ENCODE measurements at places on chromosomes 13 and 19.

DNA sequence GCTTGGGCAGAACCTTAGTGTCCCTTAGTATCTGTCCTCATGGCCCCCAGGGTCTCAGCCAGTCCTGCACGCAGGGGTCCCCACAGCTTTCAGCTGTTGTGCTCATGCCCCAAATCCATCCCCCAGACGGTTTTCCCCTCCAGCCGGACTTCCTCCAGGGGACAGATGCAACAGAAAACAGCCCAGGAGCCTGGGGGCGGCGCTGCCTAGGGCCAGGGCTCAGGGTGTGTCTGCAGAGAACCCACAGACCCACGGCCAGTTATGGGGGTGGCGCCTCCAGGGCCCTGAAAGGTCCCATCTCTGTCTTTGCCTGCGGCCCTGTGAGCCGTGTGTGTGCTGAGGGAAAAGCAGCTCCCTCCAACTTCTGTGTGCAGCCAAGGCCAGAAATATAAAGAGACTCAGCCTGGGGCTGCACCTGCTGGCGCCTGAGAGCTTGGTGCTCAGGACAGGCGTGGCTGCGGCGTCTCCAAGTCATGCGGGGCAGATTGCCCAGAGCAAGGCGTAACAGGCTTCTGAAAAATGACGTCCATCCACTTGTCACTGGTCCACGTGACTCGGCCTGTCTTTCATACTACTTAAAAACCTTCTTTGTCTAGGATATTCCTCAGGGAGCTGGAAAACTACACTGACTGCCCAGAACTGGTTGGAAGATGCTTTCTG is 22.1 kb upstream of the F7 start:
- DNase-seq: no peak

- no peak for DNase-seq
These were observed 488.8 kb downstream of the IRS2 start for GRCh38 chr13:109297628-109298027.

GRCh38 chr19:28523619-28524018 is 689.3 kb downstream of the UQCRFS1 start:
- DNase-seq: no peak

DNA sequence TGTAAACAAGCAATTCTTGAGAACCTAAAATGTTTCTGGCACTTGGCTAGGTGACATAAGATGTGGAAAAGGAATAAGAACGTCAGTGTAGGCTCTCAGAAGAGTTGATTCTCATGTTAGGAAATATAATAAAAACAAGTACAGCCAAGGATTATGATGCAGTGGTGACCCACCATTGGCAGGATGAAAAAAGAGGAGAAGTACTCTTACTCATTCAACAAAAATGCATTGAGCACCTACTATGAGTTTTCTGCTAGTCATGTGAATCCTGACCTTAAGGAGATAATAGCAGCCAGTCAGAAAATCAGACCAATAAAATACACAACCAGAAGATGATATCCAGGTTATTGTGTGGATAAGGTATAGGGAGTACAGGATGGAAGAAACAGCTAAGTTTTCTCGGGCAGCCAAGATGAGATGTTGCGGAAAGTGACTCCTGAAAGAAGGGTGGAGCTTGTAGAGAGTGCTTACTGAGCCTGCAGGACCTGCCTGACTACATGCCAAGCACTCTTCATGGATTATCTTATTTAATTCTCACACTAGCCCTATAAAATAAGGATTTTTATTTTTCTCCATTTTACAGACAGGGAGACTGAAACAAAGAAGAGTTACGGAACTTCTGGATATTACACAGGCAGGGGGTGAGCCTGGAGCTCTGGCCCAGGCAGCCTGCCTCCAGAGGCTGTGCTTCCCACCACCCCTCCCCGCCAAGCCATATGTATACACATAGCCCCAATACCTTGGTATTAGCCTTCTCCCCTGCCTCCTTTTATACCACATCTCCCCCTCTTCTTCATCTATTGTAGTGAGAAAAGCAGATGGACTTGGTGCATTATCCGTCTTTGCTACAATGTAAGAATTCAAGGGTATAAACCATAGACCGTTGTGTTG is 58.0 kb downstream of the TGDS start:
- DNase-seq: no peak

- no peak for DNase-seq
These were observed 247.7 kb upstream of the SLITRK1 start for GRCh38 chr13:84129966-84130365.

GRCh38 chr13:78978381-78978998 is 319.5 kb upstream of the OBI1 start:
- DNase-seq: peak; percentile 81

DNA sequence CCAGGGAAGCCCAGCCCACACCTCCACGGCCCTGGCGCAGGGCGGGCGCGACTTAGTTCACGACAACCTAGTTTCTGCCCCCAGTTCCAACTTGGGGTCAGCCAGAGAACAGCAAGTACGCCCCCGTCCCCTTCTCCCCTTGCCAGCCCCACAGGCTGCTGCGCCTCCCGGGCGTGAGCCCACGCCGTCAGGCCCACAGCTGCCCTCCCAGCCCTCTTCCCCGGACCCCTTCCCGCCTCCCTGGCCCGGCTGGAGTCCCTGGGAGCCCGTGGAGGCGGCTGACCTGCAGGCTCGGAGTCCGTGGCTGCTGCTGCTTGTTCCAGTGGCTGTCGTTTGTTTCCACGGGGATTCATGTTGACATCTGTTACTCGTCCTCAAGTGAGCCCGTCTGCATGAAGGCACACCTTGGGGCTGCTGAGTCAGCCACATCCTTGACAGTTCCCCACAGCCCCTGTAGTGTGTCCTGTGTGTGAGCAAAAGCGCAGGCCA is 86.0 kb downstream of the ATP11A start:
- no peak for DNase-seq

GRCh38 chr13:23637829-23638228 is 67.6 kb downstream of the TNFRSF19 start:
- no peak for DNase-seq

GRCh38 chr13:65789815-65790214 is 1440.3 kb downstream of the PCDH9 start:
- no peak for DNase-seq

DNA sequence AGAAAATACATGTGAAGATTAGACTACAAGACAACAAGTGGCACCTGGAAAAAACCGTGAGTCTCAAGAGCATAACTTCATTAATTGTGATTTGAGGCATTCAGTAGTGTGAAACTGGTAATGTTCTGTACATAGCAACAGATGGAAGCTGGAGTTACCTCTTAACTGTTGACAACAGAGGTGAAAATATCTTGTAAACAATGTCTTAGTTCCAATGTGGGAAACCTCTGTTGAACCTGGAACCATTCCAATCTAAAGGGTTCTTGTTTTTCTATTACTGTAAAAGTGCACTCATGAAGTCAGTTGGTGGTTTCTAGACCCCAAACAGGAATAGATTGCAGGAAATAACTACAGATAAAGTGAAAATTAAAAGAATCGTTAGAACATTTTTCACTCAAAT is 728.4 kb downstream of the SLITRK1 start:
- no peak for DNase-seq

GRCh38 chr19:6238256-6238642 is 41.5 kb downstream of the MLLT1 start:
- no peak for DNase-seq

- DNase-seq: peak; percentile 49
These were observed 7.4 kb downstream of the ETHE1 start for GRCh38 chr19:43519436-43520088.

DNA sequence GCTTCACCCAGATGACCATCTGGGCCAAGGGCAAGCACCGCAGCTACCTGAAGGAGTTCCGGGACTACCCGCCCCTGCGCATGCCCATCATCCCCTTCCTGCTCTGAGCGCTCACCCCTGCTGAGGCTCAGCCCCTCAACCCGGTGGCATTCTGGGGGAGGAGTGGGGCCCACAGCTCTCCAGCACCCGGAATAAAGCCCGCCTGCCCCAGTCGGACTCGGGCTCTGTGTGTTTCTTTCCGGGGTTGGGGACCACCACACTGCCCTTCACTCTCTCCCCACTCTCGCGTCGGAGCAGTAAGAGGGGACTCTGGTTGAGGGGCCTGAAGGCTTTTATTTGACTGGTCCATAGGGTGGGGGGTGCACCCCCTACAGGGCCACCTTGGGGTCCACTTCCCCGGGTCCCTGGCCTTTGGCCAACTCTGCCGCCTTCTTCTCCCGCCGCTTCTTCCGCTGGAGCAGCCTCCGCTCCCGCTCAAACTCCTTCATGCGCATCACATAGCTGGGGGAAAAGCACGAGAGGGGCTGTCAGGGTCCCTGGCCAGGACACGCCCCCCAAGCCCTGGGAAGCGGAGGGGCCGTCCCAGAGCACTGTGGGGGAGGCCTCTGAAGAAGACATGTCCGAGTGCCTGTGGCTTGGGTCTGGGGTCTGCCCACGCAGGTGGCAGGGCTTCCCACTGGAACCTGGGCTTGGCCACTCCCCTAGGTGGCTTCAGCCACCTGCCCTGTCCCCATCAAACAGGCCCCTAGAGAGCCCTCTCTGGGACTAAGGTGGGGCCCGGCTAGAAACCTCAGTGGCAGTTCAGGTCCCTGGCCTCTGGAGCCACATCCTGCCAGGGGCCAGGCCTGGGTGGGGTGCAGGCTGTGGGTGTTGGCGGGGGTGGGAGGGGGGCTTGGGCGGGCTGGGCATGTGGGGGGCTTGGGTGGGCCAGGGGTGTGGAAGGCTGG is 5.8 kb downstream of the NDUFB7 start:
- no peak for DNase-seq

DNA sequence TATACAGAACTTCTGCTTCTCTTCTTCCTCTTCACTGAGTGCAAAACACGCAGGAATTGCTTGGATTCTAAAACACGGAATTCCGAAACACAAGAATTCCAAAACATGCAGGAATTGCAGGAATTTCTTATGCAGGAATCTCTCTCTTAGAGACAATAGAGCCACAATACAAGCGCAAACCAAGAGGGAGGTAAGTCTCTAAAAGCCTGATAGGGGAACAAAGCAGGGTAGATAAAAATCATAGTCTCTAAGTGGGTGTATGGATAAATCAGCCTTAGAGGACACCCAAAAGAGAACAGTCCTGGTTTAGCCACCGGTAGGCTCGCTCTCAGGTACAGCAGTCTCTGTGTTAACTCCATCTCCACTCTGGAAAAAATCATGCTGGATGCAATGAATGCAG is 112.9 kb downstream of the LHFPL6 start:
- no peak for DNase-seq

DNA sequence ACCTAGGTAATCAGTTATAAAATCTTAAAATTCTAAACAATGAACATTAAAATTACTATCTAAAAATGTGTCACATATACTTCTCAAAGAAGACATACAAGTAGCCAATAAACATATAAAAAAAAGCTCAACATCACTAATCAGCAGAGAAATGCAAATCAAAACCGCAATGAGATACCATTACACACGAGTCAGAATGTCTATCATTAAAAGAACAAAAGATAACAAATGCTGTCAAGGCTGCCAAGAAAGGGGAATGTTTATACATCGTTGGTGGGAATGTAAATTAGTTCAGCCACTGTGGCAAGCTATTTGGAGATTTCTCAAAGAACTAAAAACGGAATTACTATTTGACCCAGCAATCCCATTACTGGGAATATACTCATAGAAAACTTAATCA is 310.3 kb upstream of the EDNRB start:
- DNase-seq: no peak

DNA sequence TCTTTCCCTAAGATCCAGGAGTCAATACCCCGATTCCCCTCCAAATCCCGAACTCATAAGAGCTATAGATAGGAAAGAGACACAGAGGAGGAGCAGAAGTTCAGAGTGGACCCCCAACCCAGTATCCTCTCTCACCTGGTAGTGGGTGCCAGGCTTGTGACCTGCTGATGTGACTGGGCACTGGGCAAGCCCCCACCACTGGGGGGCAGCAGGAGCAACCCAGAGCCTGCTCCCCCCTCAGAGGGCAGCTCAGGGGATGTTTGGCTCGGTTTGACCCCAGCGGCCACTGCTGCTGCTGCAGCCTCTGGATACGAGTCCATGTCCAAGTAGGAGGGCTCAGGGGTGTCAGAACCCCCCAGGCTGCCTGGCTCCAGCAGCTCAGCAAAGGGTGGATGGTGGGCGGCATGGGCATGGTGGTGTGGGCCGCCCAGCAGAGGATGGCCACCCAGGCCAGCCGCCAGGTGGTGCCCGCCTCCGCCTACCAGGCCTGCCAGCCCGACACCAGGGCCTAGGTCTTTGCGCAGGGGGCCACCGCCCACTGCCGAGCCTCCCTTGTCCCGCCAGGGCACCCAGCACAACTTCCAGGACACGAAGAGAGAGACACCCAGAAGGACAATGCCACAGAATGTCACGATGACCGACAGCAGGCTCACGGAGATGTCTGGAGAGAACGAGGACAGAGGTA is 7.4 kb downstream of the SYT3 start:
- no peak for DNase-seq

- DNase-seq: peak; percentile 75
These were observed 1.9 kb upstream of the SDHAF1 start for GRCh38 chr19:35992907-35993765.

GRCh38 chr13:83453723-83454122 is 428.6 kb downstream of the SLITRK1 start:
- DNase-seq: no peak

DNA sequence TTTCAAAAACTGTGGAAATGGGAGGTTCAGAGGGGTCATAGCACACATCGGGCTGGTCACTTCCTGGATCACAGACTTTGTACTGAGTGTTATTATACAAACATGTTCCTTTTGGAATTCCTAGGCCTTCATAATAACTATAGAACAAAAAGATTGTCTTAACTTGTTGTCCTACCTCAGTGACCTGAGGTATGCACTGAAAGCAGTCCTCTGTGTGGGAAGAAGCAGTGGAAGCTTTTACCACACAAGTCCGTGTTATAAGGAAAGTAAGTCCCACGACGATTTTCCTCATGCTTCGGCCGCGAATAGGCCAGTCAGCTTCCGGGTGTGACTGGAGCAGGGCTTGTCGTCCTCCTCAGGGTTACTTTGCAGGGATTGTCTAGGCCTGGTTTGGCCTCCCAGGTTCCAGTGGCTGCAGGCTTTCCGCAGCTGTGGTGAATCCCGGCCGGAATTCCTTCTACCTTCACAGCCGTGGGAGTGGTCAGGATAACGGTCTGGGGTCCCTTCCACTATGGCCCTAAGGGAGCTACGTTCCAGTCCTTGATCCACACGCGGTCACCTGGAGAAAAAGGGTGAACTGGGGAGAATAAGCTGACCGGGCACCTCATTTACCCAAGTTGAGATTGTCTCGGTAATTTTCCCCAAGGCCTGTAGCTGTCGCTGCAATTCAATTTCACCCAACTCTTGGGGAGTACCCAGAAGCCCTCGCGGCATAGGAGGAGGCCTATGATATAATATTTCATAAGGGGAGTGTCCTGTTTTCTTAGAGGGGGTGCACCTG is 16.0 kb downstream of the NAPSA start:
- no peak for DNase-seq
